ENCODE measurements at places on chromosomes 6 and 20.

- DNase-seq: no peak
These were observed 256.9 kb upstream of the SASH1 start for GRCh38 chr6:148085631-148086331.

GRCh38 chr20:34201531-34201930 is 39.7 kb upstream of the ASIP start:
- no peak for DNase-seq

DNA sequence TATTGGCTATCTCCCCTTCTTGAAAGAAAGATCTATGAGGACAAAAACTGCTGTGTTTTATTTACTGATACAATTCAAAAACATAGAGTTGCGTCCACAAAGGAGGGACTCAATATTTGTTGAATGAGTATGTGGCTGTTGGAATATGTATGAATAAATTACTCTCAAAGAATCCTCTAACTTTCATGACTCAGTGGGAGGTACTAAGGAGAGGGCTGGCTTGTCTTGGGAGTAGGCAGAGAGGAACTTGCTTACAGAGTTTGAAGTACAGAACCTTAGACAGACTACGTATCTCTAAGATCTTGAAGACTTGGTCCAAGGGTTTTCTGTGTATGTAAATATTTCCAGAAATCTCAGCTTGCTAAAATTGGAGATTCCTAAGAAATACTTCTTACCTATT is 504.0 kb upstream of the PTCHD4 start:
- no peak for DNase-seq

GRCh38 chr6:155380666-155381332 is 66.5 kb upstream of the TFB1M start:
- no peak for DNase-seq

- DNase-seq: no peak
These were observed 1.7 kb downstream of the TULP1 start for GRCh38 chr6:35510916-35511561.

GRCh38 chr6:144742779-144743178 is 457.6 kb downstream of the UTRN start:
- DNase-seq: no peak

DNA sequence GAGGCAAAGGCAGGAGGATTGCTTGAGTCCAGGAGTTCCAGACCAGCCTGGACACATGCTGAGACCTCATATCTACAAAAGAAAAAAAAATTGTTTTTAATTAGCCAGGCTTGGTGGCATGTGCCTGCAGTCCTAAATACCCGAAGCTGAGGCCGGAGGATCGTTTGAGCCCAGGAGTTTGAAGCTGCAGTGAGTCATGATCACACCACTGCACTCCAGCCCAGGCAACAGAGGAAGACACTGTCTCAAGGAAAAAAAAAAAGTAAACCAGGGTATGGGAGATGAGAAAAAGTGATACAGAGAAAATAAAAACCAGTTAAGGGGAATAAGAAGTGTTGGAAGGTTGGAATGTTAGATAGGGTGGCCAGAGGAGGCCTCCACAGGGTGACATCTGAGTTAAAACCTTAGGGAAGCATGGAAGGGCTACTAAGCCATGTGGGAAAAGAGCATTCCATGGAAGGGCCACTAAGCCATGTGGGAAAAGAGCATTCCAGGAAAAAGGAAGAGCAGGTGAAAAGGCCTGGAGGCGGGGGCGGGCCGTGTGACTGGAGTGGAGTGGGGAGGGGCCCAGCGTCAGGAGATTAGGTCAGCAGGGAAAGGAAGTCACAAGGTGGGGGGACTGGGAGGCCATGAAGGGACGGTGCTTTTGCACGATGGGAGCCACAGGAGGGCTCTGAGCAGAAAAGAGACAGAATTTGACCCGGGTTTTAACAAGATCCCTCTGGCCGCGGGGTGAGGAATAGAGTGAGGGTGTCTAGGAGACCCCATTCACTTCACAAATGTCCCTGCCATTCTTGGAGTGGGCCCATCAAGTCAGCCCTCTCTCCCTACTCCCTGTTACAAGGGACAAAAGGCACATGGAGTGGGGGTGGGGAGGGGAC is 18.3 kb downstream of the CPNE5 start:
- DNase-seq: no peak

GRCh38 chr6:109260126-109260525 is 122.1 kb downstream of the CD164 start:
- no peak for DNase-seq

DNA sequence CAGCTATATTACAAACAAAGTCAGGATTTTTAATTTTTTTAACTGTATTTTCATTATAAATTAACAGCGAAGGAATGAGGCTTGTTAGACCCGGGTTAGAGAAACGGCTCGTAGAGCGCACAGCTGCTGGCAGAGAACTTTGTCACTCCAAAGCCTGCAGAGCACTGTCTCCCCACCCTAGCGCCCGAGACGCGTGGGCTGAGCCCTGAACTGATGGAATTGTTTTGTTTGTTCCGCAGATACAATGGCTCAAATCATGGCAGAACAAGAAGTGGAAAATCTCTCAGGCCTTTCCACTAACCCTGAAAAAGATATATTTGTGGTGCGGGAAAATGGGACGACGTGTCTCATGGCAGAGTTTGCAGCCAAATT is 810 bp downstream of the LAMP5 start:
- no peak for DNase-seq

DNA sequence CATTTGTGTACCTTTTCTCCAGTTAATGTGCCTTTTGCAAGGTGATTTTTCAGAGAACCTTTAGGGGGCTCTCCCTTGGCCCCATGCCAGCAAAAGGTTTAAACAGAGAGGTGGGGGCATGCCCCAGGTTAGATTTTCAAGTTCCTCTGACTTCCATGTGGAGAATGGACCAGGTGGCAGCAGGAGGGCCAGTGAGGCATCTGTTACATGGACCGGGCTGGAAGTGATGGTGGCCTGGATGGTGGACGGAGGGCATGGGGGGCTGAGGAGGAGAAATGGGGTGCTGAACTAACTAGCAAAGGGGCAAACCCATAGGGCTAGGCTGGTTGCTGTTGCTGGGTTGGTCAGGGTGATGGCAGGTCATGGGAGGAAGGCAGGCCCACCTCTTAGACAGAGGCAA is 20.7 kb upstream of the BPI start:
- DNase-seq: no peak

DNA sequence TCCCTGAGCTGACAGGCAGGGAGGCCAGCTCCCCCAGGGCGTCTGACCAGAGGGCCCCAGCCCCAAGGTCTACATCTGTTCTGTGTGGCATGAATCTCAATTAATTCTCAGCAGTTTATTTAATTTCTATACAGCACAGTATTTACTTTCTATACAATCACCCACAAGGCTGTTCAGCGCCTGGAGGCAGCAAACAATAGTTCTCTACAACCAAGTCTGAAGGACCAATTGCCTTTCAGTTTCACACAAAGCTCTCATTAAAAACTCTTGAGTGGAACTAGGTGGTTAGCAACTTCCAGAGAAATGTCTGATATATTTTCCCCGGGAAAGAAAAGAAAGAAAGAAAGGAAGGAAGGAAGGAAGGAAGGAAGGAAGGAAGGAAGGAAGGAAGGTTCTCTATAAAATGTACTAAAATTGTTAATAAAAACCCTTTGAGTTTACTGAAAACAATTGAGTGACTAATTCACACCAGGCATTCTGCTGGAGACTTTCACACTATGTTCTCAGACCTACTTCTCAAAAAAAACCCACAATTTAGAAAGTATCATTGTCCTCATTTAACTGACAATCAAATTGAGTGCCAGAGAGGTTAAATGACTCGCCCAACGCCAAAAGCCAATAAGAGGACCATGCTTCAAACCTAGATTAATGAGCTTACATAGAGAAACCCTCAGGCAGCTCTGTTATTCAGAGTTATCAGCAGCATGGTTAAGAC is 62.5 kb downstream of the METTL24 start:
- DNase-seq: no peak

GRCh38 chr6:47419621-47420020 is 58.0 kb upstream of the CD2AP start:
- no peak for DNase-seq

Data from right hindlimb (tissue), 1 donor.